COR-L47 (cell line): ENCODE measurements at places on chromosomes 12 and 14.

GRCh38 chr14:105436891-105437722 lies 17.5 kb downstream of the MTA1 start:
- DNase-seq: peak; percentile 40

DNA sequence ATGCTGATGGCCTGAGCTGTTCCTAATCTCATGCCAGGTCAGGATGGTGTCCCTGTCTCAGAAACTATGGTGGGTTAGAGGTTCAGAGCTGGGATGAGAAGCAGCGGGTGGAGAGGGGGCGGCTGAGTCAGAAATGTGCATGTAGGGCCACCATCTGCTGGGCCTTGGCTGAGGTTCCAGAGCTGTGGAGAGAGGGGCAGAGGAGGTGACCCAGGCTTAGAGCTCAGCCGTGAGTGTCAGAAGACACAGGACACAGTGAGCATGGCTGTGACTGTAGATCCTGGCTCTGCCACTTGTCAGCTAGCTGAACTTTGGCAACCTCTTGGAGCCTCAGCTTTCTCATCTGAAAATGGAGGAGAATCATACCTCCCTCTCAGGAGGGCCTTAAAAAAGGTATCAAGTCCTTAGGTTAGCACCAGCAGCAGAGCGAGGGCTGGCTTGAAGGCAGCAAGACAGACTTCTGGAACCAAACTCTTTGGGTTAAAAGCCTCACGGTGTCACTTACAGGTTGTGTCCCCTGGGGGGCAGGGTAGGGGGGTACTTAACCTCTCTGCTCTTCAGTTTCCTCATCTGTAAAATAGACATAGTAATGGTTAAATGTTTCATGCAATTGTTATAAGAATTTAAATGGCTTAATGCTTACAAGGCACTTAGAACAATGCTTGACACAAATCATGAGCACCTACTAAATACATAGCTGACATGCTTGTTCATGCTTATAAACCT lies 34.8 kb downstream of the TMEM229B start:
- DNase-seq: no peak

DNA sequence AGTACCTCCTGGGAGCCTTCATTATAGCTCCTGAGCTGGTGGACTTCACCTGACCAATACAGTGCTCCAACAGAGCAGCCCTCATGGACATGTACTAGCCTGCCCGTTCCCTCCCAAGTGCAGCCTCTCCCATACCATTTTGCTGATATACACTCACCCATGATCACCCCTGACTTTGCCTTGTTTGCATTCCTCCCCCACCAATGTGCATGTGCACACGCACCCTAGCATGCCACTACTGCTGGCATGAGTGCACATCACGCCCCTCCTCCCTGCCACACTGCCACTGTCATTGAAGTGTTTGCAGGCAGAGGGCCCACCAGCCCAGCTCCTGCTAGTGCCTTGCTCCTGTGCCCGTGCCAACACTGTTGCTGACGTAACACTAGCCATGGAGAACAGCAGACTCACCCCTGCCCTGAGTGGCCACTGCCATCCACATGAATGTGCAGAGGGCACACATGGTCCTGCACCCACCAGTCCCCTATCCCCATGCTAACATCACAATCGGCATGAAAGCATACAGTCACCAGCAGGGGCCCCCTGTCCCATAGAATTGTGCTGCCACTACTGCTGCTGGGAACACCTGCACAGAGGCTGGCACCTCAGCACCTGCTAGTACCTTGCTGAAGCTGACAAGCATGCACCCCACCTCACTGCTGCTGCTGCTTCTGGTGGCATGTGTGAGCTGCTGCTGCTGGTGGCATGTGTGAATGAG lies 110.3 kb downstream of the SINHCAF start:
- no peak for DNase-seq

DNA sequence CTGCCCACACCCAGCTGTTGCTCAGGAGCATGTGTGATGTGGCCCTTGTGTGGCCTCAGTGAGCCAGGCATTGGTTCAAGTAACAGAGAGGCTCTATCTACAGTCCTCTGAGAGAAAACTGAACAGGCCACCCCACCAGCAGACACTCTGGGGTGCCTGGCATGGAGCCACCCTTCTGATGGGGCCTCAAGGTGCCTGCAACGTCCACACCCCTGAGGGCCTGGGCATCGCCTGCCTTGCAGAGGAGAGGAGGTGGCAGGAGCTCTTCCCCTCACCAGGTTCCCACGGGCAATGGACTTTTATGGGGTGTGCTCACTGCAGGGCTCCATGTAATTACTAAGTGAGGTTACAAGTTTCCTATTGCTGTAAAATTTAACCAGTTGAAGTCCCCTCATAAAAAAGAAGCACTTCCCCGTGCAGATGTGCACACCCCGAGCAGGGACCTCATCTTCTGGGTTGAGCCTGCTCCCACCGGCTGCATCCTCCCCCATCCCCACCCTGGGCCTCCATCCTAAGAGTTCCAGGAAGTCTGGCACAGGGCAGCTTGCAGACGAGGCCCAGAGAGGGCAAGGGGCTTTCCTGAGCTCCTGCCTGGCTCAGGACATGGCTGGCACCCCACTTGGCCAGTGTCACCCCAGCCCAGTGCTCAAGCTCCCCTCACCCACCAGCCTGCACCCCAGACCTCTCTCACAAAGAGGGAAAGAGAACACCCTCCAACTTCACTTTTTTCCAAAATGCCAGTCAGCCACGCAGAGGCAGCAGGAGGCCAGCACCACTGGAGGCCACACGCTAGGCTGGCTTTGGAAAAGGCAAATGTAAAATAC lies 270.4 kb upstream of the RTL1 start:
- DNase-seq: peak; percentile 62

DNA sequence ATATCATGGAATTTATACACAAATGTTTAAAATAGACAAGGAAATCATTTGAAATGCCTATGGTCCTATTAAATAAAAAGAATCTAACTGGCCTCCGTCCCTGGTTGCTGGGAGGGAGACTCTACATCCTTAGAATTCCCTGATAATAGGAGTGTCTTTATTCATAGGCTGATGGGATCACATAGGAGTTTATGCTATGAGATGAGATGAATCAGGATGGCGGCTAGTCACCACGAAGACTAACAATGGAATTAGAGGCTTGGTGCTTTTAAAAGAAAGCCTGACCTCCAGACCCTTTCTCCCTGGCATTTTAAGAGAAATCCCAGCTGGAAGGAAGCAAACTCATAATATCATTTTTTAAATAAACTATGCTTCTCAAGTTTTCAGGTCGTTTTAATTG lies 69.7 kb downstream of the SEC23A start:
- DNase-seq: no peak

DNA sequence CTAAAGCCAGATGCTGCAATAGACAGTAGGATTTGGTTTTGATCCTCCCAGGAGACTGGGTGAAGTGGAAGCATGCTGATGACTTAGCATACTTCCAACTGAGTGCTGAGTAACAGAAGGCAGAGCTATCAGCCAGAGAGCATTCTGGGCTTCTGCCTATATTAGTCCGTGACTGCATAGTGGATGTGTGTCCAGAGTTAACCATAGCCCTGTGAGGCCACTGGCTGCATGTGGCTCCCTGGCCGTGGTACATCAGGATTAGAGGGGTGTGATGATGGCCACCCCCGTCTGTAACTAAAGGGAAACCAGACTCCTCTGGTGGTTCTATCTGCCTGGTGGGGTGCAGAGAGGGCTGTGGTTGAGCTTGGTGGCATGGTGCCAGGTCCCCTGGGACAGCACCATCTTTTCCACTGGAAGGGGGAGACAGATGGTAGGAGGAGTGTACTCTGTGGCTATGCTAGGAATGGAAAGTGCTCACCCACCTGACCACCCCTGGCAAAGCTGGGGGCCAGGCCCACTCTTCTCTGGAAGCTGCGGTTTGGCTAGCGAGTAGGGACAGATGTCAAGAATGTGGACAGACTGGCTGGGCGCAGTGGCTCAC lies 27.4 kb downstream of the ABCD4 start:
- DNase-seq: no peak

- DNase-seq: peak; percentile 20
These were observed 187.1 kb downstream of the MON2 start for GRCh38 chr12:62653740-62654139.
